ENCODE measurements at places on chromosomes 16 and 17. TPM values are rescaled to one million over a fixed set of nuclear protein-coding genes. Genes with fewer than 3 reads are reported as not detected.

GRCh38 chr16:22262460-22262859, 34.7 kb upstream of the POLR3E start:
- no peak for DNase-seq

- DNase-seq: no peak
Measured at GRCh38 chr17:2909846-2910234, 113.6 kb downstream of the RAP1GAP2 start.

DNA sequence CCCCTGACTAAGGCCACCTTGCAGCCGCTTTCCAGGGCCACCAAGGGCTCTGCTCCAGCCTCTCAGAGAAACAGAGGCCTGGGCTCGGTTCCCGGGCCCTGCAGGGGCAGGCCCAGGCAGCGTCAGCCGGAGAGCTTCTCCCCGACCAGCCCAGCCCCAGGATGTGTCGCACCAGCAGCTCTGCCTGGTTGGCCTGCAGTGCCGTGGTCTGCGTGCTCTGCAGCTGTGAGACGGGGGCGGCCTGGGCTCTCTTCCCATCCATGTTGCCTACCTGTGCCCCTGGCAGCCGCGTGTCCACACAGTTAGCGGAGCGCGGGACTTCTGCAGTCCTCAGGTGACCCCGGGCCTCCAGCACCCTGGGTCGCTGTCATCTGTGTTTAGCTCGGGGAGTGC, 4.8 kb downstream of the IGFALS start:
- peak; percentile 16 for DNase-seq

GRCh38 chr16:4227040-4227332, 14.9 kb downstream of the SRL start:
- DNase-seq: no peak

GRCh38 chr16:27254262-27254811, 14.2 kb downstream of the NSMCE1 start:
- no peak for DNase-seq

GRCh38 chr16:86062271-86062965, 163.5 kb downstream of the IRF8 start:
- DNase-seq: no peak

- DNase-seq: no peak
Measured at GRCh38 chr16:58459344-58460218, 40.4 kb upstream of the NDRG4 start.

- peak; percentile 67 for DNase-seq
Measured at GRCh38 chr16:56950881-56951771, 10.6 kb upstream of the CETP start.

DNA sequence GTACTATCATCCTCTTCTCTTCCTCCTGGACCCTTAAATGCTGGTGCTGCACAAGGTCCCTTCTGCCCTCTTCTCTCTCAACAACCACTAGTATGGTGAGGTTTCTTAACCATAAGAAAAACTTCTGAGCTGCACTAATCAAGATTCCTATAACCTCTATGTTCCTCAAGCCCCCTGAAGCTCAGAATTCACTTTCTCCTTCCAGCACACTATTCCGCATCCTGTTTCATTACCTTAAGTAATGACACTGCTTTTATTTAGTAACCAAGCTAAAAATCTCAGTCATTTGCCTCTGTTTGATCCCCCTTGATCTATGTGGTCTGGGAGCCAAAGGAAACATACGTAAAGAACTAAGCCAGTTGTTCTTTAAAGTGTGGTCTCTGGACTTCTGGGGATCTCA, 20.1 kb downstream of the KANSL1 start:
- no peak for DNase-seq

- DNase-seq: no peak
Measured at GRCh38 chr16:50302472-50303005, 36.2 kb downstream of the ADCY7 start.

DNA sequence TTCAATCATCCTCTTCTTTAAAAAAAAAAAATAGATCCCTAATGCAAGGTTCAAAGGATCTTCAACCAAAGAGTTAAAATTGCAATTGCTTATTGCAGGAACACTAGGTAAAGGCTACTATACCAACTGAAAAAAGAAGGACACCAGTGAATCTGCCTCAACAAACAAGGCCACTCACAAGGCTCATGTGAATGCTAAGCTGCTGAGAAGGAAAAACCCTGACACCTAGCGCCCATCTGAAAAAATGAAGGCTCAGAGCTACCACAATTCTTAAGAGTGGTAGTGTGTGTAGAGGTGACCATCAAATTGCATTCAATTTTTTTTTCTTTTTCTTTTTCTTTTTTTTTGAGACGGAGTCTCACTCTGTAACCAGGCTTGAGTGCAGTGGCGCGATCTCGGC, 201.6 kb upstream of the C17orf78 start:
- DNase-seq: peak; percentile 55

GRCh38 chr17:46964315-46965265, 14.5 kb downstream of the RPRML start:
- DNase-seq: no peak

DNA sequence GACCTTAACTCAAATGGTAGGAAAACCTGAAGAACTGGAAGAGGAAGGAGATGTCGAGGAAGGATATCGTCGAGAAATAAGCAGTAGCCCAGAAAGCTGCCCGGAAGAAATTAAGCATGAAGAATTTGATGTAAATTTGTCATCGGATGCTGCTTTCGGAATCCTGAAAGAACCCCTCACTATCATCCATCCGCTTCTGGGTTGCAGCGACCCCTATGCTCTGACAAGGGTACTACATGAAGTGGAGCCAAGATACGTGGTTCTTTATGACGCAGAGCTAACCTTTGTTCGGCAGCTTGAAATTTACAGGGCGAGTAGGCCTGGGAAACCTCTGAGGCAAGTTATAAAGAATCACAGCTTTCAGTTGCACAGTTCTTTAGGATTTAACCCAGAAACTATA, 15.5 kb downstream of the ERCC4 start:
- no peak for DNase-seq

GRCh38 chr16:9929836-9930235, 252.4 kb downstream of the GRIN2A start:
- no peak for DNase-seq

- DNase-seq: no peak
Measured at GRCh38 chr17:66549311-66549704, 246.9 kb downstream of the PRKCA start.

DNA sequence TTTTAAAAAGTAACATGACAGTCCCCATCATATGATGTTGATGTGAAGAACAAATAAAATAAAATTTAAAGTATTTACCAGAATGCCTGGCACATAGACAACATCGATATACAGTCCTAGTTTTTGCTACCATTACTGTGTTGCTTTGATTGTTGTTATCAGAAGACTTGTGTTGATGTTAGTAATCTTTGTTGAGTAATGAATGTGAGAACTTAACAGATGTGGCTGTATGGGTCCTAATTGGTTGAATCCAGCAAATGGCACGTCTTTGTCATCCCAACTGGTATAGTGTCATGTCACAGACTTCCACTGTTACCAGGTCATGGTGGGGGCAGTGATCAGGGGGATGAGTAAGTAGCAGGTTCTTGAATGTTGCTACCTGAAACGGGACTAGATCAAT, 1151.4 kb upstream of the CDH8 start:
- DNase-seq: no peak

GRCh38 chr17:44310188-44310587, 1.8 kb downstream of the RUNDC3A start:
- DNase-seq: no peak

The CDIP1 gene
- 16.3 TPM for total RNA-seq

The GAST gene
- not detected for total RNA-seq

The KRTAP9-2 gene
- not detected for total RNA-seq

The NDRG4 gene
- 8.5 TPM for total RNA-seq

The IGF2BP1 gene
- total RNA-seq: 9.4 TPM

The ANKRD13B gene
- total RNA-seq: 8.1 TPM

The GIT1 gene
- 16.4 TPM for total RNA-seq

The NOD2 gene
- total RNA-seq: 1.5 TPM

The ZNF500 gene
- 10.4 TPM for total RNA-seq

The USP6 gene
- total RNA-seq: 11.3 TPM

The DPH1 gene
- total RNA-seq: 23.3 TPM
